ENCODE measurements at places on chromosomes 16 and 17.

DNA sequence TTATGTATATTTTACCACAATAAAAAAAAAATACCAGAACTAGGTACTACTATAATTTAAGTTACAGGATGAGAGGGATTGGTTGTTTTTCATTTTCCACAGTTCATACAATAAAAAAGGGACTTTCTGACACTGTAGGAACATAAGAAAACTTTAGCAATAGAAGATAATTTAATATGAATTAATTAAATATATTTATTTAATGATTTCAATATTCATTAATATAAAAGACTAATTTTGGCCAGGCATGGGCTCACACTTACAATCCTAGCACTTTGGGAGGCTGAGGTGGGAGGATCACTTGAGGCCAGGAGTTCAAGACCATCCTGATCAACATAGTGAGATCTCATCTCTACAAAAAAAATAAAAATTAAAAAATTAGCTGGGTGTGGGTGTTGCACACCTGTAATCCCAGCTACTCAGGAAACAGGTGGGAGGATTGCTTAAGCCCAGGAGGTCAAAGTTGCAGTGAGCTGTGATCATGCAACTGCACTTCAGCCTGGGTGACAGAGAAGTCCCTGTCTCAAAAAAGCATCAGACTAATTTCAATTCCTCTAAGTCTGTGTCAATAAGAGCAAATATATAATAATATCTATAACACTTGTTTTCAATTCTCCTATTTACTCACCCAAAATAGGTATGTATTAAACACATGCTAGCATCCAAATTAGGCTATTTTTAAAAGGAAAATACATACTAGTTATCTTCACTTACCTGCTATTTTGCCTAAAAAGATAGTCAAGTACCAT lies 79.6 kb downstream of the BRIP1 start:
- H3K27me3 ChIP-seq, result no peaks in the 10 kb centered on the region
- H3K36me3 ChIP-seq, result no peaks in the 10 kb centered on the region
- no peaks in the 10 kb centered on the region for H3K4me1 ChIP-seq
- no peak for DNase-seq
- no peak overlapping the region for H3K27ac ChIP-seq

- no peaks in the 10 kb centered on the region for H3K36me3 ChIP-seq
- DNase-seq, result no peak
- no peaks in the 10 kb centered on the region for H3K27me3 ChIP-seq
- no peaks in the 10 kb centered on the region for H3K4me1 ChIP-seq
- no peak overlapping the region for H3K4me3 ChIP-seq
Observed at GRCh38 chr16:5328546-5328945, 231.0 kb upstream of the EEF2KMT start.

DNA sequence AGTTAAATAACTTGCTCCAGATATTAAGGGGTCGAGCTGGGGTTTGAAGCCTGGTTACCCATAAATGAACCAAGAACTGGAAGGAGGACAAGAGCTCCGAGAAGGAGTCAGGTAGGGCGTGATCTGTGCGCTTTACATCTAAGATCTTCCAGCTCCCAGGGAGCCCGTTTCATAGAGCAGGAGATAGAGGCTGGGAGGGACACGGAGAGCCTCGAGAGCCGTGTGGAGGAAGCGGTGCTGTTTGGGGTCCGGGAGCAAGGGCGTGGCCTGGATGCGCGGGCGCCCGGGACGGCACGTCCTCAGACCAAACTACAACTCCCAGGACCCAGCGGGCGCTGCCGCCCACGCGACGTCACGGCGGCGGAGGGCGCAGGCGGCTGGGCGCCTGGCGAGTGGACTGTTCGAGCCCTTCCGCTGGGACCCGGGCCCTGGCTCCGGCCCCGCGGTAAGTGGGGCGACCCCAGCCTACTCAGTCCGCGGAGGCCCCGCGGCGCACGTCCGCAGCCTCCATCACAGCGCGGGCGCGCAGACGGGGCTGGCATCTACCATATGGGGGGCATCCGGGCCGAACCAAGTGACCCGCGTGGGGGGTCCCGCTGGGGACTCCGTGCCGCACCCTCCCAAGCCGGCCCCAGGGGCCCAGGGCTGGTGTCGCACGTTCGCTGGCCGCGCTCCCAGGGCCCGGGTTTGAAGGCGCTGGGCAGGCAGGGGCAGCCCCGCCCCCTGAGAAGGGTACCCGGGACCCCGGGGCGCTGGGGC lies at the start of gene BCKDK:
Gene BCKDK, plus strand, starts transcription at position 352 of the 759 bp plus-strand sequence. CDS start 838 bp downstream, outside the sequence.
- no peaks in the 10 kb centered on the region for H3K27me3 ChIP-seq
- peak; percentile 60 for DNase-seq
- peaks cover 20% of the 10 kb centered on the region for H3K4me1 ChIP-seq
- H3K36me3 ChIP-seq, result peaks cover 38% of the 10 kb centered on the region

DNA sequence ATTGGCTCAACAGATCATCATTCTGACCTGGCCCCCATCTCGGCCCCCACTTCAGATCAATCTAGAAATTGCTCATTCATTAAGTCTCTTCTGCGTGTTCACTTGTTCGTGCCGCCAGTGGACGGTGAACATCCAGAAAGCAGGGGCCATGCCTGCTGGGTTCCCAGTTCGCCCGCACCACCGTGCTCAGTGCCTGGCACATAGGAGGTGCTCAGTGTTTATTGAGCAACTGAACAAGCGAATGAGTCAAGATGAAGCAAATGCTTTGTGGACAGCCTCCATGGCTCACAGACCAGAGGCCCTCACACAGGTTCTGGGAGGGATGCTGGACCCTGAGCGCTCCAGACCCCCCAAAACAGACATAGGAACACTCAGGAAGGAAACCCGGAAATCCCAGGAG lies 13.9 kb downstream of the BEAN1 start:
- no peak overlapping the region for H3K4me3 ChIP-seq
- peak; percentile 54 for DNase-seq
- H3K27ac ChIP-seq, result no peak overlapping the region
- no peaks in the 10 kb centered on the region for H3K27me3 ChIP-seq
- H3K36me3 ChIP-seq, result no peaks in the 10 kb centered on the region
- peaks cover 11% of the 10 kb centered on the region for H3K4me1 ChIP-seq
